Fibroblast of skin of abdomen (primary cell): ENCODE measurements at places on chromosomes 13 and 19.
A peak's percentile ranks its signal among the peaks of the same experiment; 100 is the strongest.

GRCh38 chr13:97246596-97247158 lies 24.5 kb downstream of the MBNL2 start:
- DNase-seq = no peak

GRCh38 chr13:33629605-33630360 lies 188.2 kb upstream of the RFC3 start:
- no peak for DNase-seq

- no peak for DNase-seq
These were observed 100.9 kb upstream of the SERP2 start for GRCh38 chr13:44272692-44273091.

DNA sequence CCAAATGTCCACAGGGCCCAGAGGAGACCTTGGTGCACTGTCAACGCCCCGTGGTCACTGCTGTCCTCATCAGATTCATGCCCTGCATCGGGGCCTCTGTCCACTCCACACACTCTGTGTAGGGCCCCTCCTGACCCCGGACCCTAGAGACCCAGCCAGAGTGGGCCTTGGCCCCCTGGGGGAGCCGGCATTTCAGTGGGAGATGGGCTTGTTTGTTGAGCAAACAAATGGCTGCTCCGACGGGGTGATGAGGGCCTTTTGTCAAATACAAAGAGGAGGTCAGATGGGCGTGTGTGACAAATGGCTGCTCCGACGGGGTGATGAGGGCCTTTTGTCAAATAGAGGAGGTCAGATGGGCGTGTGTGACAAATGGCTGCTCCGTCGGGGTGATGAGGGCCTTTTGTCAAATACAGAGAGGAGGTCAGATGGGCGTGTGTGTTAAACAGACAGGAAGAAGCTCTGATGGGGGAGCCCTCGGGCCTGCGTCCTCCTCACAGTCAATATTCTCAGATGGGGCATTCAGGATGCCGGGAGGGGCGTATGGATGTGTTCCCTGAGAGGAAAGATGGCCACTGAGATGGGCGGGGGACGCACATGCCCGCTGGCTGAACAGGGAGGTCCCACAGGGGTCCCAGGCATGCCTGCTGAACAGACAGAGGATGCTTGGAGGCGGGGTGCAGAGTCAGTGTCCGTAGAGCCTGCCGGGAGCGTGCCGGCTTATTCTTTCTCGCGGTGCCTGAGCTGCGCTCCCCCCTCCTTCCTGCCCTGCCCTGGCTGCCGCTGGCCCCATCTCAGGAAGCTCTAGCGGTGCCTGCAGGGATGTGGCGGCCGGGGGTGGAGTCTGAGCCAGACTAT lies 36.3 kb downstream of the SMIM24 start:
- DNase-seq = peak; percentile 20

DNA sequence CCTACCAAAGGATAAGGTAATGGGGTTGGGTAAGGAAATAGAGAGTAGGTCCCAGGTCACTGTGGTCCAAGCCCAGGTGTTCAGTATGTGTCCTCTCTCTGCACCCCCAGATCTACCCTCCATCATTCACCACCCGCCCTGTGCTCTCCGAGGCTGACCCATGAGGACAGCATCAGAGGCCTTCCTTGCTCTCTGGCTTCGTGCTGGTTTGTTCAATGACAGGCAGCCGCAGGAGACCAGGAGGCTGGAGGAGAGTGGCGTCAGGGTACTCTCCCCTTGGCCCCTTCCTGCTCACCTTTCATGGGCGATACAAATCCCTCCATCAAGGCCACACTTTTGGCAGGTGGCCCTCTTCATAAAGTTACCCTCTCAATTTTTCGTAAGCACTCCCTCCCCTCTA lies 1.7 kb downstream of the TUBA3C start:
- no peak for DNase-seq

GRCh38 chr19:22607653-22608430 lies 26.3 kb upstream of the ZNF492 start:
- DNase-seq = no peak

- no peak for DNase-seq
These were observed 1.3 kb upstream of the KLK8 start for GRCh38 chr19:51002542-51003311.

DNA sequence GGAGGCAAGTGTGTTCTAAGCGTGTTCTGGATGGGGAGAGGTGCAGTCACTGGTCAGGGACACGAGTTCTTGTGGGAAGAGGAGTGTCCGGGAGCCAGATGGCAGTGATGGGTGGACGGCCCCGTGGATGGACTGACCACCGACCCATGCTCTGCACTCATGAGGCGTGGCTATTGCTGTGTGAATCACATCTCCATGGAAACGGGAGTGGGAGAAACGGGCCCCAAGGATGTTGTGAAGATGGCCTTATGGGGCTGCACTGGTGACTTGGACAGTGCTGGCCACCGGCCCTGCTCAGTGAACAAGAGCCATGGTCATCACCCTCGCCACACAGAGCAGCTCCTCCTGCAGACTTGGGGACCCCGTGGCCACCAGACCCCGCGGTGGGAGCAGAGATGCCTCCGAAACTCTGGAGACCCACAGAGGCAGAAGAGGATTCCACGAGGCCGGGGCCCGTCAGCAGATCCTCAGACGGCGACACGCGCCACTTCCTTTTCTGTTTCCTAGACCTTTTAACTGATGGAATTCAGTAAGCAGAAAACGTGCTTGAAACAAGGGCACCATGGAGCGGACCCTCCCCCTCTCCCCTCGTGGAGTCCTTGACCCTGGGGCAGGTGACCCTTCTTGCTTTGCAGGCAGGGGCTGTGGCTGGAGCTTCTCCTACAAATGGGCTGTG lies 47.5 kb downstream of the GAS6 start:
- no peak for DNase-seq

GRCh38 chr13:92384410-92384809 lies 842.2 kb upstream of the GPC6 start:
- DNase-seq = no peak
